CD8-positive, alpha-beta memory T cell (primary cell): ENCODE measurements at places on chromosomes 16 and 17. TPM values are rescaled to one million over a fixed set of nuclear protein-coding genes. Genes with fewer than 3 reads are reported as not detected.

- DNase-seq = no peak
Observed at GRCh38 chr17:21286066-21286770, 1.7 kb downstream of the MAP2K3 start.

- DNase-seq = no peak
Observed at GRCh38 chr17:1111599-1112443, 68.0 kb downstream of the ABR start.

DNA sequence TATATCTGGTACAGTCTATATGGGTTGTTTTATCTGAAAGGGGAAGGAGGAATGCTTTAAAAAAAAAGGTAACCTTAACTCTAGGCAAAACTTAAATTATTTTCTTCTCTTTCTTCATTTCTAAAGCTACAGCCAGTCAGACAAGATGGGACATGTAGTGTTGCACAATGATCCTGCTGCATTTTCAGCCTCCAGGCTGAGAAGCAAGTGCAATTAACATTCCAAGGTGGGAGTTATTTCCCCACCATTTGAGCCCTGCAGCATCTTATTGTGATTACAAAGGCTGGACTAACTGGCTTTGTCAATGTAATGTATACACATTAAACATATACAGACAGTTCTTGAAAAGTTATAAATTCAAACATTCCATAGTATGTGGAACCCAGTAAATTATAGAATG, 22.6 kb upstream of the NF1 start:
- DNase-seq = no peak

DNA sequence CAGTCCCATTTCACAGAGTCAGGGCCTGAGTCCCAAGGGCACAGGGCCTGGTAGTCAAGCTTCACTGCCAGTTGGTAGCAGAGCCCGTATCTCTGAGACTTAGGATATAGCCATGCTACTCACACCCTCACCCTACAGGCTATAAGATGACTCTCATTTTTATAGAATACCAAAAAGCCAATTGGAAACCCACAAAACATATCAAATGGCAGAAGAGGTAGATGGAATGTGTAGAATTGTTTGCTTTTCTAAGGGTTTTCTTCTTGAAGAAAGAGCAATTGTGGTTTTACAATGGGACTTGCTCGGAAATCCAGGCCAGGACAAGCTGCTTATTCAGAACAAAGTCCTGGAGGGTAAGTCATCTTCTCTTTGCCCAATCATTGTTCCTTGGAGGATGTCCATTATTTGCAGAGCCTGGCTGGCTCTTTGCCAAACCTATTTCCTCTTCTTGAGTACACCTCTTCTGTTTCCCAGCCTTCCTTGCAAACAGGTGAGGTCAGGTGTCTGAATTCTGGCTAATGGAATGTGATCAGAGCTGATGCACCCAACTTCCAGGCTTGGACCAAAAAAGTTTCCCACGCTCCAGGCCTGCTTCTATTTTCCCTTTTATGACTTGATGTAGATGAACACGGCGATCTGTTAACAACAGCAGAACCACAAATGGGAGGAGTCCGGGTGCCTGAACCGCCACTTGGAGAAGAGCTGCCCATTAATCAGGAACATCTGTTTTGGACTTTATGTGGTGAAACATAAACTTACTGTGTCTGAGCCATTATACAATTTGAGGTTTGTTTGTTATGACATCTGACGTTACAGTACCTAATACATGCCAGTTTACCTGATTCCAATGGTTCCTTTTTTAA, 16.9 kb upstream of the CCL22 start:
- no peak for DNase-seq

DNA sequence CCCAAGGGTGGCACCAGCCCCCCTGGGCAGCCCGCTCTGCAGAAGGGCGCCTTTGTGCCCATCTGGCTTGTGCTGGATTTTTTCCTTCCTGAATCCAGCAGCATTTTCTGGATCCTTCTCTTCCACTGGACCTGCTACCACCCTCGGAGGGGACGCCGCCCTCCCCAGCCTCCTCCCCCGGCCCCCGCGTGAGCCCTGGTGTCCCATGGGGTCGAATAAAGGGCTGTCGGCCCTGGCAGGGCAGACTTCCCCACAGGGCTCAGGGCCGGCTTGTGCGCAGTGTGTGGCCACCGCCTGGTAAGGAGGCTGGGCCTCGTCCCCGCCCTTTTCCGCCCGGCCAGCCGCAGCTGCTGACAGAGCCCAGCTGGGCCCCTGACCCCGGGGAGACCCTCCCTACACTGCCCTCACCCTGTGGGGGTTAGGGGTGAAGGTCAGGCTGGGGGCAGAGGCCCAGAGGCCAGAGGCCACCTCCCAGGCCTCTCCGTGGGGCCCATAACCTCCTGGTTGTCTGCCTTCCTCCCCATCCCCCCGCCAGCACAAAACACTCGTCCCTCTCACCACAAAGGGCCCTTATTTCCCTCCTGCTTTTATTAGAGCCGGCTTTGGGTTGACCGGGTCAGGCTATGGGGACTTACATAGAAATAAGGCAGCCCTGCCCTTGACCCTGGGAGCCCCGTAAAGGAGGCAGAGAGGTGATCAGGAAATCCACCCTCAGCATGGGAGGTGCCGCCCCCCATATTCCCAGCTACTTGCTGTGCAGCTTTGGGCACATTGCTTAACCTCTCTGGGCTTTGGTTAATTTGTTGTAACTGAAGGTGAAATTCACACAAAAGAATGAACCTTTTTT, 179.3 kb upstream of the CIBAR2 start:
- DNase-seq = no peak

GRCh38 chr17:59533694-59534093, 31.7 kb upstream of the DHX40 start:
- DNase-seq = no peak

DNA sequence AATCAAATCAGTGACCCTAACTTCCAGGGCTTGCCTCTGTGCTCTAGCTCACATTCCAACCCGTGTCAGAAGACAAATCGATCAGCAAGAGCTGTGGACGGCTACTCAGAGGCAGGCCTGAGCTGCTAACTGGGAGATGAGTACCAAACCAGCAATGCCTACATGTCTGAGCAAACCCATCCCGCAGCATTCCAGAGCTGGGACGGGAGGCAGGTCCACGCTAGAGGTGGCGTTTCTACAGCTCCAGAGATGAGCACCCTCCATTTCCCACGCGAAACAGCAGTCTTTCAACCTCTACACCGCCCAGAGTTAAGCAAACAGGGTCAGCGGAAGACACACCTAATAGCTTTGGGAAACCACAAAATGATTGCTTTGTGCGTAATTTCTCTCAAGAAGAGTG, 6.5 kb downstream of the NXN start:
- DNase-seq = no peak

GRCh38 chr17:8163978-8164814, 1.4 kb upstream of the VAMP2 start:
- DNase-seq = peak; percentile 72

DNA sequence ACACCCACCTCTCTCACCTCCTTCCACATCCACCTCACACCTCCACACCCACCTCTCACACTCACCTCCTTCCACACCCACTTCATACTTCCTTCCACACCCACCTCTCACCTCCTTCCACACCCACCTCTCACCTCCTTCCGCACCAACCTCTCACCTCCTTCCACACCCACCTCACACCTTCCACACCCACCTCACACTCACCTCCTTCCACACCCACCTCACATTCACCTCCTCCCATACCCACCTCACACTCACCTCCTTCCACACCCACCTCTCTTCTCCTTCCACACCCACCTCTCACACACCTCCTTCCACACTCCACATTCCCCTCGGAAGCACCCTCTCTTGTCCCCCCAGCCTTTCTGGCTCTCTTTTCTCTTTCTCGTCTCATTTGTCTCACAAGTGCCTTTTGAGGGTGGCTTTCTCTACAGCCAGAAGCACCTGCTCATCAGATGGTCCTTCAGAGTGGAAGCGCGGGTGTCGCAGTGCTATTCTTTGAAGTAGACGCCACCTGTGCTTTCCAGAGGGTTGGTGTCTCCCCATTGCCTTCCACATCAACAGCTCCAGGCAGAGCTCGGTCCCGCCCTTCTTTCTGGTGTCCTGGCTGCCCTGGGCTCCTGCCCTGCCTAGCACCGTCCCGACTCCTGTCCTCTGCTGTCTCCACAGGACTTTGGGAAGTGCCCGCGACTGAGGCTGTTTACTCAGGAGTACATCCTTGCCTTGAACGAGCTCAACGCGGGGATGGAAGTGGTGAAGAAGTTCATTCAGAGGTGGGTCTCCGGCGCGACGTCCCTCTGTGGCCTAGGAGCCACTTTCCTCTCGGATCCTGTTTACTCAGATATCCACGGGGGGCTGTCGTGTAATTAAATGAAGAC, 109.4 kb upstream of the PLCG2 start:
- DNase-seq = no peak

DNA sequence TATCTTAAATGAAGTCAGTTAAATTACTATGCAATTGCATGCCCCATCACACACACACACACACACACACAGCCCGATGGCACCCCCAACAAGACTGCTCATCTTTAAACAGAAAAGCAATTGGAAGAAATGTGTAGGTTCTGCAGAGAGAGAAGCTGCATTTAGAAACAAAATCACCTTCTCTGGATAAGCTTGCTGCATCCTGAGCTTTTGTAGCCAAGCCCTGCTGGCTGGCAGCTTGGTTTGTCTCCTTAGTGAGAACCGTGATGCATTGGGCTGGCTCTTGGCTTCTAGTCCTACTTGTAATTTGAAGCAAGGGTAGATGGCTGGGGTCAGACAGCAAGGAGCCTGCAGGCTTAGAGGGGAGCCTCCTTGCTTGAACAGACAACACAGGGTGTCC, 153.8 kb downstream of the SOX9 start:
- DNase-seq = no peak

DNA sequence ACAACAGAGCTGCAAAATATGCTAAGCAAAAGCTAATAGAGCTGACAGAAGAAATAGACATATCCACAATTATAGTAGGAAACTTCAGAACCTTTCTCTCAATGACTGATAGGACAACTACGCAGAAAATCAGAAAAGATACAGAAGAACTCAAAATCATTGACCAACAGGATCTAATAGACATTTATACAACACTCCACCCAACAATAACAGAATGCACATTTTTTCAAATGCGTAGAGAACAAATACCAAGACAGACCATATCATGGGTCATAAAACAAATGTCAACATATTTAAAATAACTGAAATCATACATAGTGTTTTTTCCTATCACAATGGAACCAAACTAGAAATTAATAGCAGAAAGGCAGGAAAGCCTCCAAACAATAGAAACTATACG, 237.4 kb downstream of the C16orf78 start:
- DNase-seq = no peak

DNA sequence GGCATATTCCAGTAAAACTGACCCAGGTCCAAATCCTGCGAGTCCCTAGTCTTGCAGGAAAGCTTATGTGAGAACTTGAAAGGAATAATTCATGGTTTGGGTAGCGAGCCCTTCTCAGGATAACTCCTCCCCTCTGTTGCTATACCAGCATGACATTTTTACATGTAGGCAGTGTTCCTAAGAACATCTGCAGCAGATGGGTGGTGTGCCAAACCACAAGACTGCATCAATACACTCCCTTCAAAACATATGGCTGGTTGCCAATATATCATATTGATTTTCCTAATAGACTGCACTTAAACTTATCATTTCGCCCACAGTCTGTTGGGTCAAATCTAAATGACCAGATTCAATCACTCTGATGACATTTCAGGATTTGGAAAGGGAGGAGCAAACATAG, 19.9 kb downstream of the PSME3IP1 start:
- DNase-seq = no peak

- DNase-seq = peak; percentile 21
Observed at GRCh38 chr17:8868529-8868951, 1.1 kb upstream of the PIK3R6 start.

GRCh38 chr16:369866-370436, 387 bp downstream of the MRPL28 start:
- no peak for DNase-seq

DNA sequence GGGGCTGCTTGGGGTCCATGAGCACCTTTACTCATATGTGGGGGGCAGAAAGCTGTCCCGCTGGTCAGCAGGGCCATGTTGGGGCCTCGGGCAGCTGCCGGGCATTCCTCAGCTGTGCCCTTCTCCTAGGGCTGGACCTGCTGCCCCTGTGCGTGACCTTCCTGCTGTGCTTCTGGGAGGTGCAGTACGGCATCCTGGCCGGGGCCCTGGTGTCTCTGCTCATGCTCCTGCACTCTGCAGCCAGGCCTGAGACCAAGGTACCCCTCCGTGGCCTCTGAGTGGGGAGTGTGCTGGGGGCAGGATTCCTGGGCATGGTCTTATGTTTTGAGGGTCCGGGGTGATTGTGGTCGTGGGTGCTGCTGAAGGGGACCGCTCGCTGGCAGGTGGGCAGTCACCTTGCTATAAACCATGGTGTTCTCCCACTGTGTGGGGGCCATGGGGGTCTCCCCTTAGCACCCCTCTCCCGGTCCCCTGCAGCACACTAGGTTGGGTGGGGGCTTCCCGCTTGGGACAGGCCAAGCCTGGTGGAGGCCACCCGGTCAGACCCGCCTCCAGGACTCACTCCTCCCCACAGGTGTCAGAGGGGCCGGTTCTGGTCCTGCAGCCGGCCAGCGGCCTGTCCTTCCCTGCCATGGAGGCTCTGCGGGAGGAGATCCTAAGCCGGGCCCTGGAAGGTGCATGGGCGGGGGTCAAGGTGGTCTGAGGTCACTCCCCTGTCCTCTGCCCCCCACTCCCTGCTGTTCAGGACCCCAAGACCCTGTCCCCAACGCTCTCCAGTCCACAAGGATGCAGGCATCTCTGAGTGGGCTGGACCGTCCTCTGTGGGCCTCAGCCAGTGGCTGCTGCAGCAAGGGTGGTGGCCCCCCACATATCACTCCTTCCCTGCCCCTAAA, 12.4 kb upstream of the RNF213 start:
- no peak for DNase-seq

- no peak for DNase-seq
Observed at GRCh38 chr16:9159839-9160550, 68.6 kb downstream of the HAPSTR1 start.

GRCh38 chr17:38605411-38605840, 326 bp downstream of the SRCIN1 start:
- DNase-seq = no peak

- DNase-seq = no peak
Observed at GRCh38 chr16:74034862-74035261, 261.8 kb upstream of the PSMD7 start.

GRCh38 chr16:65070831-65071432, 50.9 kb downstream of the CDH11 start:
- DNase-seq = no peak

GRCh38 chr17:954431-955164, 25.0 kb downstream of the NXN start:
- DNase-seq = no peak

- DNase-seq = no peak
Observed at GRCh38 chr17:80786470-80786869, 205.2 kb upstream of the CHMP6 start.

GRCh38 chr16:4556112-4556511, at the start of gene C16orf96:
Gene C16orf96 (plus strand): TSS chr16:4556340. CDS start chr16:4556490, 150 bp downstream.
- DNase-seq = no peak

Gene SMIM5
- not detected for total RNA-seq

Gene TMEM98
- total RNA-seq = 0.22 TPM

Gene PRDM7
- total RNA-seq = not detected

Gene ADAM11
- total RNA-seq = 0.35 TPM

Gene KRTAP4-9
- not detected for total RNA-seq

Gene CCL15
- total RNA-seq = not detected

Gene MGAT5B
- total RNA-seq = 0.46 TPM
